NCI-H748 treated with DMSO at 0.1 percent for 48 hours (cell line): ENCODE measurements at places on chromosomes 5 and 9.

GRCh38 chr9:89536600-89536999, 38.7 kb upstream of the SEMA4D start:
- no peak for DNase-seq

DNA sequence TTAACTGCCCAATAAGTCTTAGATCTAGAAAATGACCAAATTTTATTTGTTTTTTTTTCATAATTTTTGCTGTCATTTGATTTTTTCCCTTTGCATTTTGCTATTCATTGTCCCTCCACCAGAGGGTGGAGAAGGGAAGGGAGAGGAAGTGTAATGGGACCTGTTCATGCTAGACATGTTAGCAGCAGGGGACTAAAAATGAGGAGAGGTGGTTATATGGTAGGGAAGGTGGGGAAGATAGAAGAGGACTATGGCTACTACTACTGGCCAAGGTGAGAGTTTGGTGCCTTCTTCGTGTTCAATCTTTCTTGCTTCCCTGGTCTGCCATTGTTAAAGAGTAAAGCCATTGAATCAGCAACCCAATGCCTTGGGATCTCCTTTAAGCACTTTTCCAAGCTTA, 6.4 kb downstream of the GRIA1 start:
- no peak for DNase-seq

DNA sequence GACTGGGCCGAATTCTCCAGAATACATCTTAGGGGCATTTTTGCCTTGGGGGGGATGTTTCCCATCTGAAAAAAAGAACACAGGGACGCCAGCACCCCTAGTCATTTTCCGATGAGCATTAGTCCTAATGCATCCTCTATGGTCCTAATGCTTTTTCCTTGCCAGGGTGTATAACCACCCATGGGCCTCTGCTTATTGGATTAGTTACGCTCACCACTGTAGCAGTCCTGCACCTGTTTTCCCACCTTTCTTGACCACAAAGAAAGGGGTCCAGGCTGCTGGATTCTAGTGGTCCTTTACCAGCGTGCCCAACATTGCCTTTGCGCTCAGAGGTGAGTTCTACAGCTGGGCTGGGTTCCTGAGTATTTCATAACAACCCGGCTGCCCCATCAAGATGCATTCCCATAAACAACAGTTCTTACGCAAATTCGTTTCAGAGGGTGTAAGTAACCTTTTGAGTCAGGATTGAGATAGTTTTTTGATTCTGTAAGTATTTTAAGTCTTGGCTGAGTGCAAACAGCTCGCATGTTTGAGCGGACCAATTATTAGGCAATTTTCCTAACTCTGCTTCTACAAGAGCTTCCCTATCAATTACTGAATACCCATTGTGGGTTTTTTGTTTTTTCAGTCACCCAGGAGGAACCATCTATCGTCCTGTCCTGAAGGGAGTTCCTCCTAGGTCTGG, 135.1 kb downstream of the DROSHA start:
- no peak for DNase-seq

DNA sequence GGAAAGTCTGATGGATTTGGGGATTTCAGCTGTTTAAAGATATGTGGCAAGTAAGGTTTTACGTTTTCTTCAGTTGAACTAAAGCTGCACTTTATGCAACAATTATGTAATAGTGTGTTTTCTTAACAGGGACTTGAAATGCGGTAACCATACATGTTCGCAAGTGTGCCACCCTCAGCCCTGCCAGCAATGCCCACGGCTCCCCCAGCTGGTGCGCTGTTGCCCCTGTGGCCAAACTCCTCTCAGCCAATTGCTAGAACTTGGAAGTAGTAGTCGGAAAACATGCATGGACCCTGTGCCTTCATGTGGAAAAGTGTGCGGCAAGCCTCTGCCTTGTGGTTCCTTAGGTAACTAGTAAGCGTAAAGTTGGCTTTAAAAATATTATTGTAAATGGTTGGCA, 28.5 kb downstream of the NFX1 start:
- DNase-seq = no peak

DNA sequence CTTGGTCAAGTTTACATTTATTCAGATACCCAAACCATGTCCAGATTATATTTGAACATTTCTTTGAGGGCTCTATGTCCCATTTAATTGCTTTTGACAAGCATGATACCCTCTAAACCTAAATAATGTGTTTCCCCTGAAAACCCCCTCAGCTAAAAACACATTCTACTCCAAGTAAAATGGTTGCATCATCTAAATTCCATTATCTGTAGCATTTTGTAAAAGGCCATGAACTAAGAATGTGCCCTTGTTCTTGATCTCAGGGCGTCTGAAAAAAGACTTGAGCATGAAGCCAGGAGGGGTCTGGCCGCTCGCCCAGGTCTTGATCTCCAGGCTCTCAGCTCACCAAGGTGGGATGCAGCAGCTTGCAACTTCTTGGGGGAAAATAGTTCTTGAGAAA, 53.5 kb upstream of the ERCC6L2 start:
- no peak for DNase-seq

GRCh38 chr9:27413511-27414219, 110.4 kb upstream of the IFNK start:
- no peak for DNase-seq

GRCh38 chr5:103211576-103212561, 46.7 kb upstream of the MACIR start:
- DNase-seq = no peak

DNA sequence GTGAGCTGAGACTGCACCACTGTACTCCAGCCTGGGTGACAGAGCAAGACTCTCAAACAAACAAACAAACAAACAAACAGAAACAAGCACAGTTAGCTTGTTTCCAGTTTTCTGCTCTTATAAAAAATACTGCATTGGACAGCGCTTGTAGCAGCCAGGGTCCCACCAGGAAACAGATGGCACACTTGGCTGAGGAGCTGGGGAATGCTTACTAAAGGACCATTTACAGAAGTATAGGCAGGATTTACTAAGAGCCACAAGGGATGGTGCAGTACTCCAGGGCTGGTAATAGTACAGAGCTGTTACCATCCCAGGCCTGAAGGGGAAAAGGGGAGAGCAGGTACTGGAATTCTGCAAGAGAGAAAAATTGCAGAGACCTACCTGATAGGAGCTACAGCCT, 5.2 kb upstream of the ANKS6 start:
- DNase-seq = no peak

DNA sequence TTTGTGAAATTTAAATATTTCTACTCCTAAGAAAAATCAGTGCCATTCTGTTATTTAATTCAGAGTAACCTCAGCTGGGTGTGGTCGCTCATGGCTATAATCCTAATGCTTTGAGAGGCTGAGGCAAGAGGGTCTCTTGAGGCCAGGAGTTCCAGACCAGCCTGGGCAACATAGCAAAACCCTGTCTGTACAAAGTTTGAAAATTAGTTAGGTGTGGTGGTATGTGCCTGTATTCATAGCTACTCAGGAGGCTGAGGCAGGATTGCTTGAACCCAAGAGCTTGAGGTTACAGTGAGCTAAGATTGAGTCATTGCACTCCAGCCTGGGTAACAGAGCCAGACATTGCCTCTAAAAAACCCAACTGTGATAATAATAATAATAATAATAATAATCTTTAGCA, 44.8 kb upstream of the CNTLN start:
- no peak for DNase-seq

DNA sequence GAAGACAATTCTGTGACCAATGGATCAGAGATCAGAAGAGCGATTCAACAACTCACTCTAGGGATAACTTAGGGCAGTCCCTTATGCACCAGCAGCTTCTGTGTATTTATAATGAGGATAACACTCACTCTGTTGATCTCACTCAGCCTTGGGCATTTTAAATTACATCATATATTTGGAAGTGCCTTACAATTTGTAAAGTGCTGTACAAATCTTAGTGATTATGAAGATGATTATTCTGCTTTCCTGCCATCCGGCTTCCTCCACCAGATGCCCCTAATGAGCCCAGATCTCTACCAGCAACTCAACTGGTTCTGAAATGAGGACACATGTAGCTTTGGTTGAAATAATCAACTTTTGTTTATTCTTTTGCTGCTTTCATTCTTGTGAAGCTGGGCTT, 105.3 kb downstream of the PCSK1 start:
- no peak for DNase-seq

DNA sequence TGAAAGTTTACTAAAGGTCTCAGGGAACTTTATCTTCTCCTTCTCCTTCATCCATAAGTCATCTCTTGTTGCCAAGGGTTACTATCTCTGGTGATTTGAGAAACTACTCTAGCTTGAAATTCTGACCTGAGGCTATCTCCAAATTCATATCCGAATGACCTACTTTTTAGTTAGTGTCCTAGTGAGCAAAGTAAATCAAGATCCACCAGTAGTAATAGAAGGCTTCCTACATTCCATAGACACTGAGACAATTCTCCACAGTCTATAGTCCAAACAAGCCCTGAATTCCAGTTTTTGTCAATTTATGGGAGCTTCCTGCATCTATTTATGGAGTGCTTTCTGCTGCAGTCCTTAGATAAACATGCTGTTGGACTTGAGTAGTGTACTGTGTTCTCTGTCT, 5.0 kb downstream of the IL7R start:
- DNase-seq = no peak

DNA sequence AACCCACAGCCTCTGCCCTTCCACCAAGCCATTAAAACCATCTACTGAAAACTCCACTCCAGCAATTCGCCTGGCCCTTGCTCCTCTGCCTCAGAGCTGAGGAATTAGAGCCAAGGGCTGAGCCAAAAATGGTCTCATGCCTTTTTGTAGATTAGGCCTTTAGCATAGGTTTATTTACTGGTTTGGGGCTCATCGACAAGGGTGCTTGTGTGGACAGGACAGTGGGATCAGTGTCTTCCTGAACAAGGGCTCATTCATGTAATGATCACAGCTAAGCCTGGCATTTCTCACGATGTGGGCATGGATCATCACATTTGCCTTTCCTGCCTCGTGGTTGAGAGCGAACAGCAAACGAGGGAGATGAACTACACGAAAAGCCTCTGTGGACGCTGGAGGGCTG, 59.2 kb upstream of the PHF24 start:
- DNase-seq = no peak

DNA sequence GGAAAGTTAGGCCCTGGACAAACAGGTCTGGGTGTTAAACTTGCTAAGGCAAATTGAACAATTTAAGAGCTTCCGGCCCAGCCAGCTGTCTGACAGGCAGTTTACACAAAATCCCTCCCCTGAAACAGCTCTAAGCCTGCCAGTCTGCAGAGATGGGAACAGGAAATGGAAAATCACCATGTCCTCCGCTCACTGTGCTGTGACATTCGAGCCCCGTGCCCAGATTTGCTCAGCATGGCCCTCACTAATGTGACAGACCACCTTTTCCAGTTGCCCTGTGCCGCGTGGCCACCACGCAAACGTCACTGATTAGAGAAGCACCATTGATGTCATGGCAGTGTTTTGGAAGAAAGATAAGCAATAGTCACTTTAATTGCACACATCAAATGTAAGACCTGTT, 41.0 kb downstream of the CCNJL start:
- DNase-seq = peak; percentile 3

- peak; percentile 51 for DNase-seq
Observed at GRCh38 chr9:26723486-26723885, 169.1 kb downstream of the CAAP1 start.

- no peak for DNase-seq
Observed at GRCh38 chr9:113919871-113920270, 43.8 kb downstream of the ZNF618 start.

- no peak for DNase-seq
Observed at GRCh38 chr5:127865273-127865672, 162.1 kb downstream of the CCDC192 start.

DNA sequence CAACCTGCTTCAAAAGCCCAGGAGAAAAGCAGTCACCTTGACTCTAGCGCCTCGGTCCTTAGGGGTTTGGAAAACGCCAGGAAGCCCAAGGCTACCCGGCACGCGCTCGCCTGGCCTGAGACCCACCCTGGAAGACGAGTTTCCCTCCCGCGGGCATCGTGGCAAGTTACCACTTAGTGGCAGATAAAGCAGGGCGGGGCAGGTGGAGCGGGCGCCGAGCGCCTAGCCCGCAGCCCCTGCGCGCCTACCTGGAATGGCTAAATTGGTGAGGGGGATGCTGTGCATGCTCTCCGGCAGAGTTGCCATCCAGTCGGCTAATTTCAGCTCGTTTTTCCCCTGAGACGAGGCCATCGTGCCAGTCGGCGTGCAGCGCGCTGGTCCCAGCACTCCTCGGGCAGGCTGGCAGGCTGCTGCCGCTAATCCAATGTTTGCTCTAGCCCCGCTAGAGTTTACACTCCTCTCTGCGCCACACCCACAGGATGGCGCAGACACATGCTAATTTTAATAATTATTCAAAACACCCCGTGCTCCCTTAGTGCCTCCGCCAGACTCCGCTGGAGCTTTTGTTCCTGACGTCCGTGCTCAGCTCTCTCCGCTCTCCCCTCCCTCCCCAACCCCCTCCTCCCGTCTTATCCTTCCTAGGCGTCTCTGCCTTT, at the start of gene PLCXD3:
Gene PLCXD3, minus strand, starts transcription at position 426 of the 656 bp plus-strand sequence. Its CDS starts 75 bp downstream, at position 351.
- peak; percentile 97 for DNase-seq

DNA sequence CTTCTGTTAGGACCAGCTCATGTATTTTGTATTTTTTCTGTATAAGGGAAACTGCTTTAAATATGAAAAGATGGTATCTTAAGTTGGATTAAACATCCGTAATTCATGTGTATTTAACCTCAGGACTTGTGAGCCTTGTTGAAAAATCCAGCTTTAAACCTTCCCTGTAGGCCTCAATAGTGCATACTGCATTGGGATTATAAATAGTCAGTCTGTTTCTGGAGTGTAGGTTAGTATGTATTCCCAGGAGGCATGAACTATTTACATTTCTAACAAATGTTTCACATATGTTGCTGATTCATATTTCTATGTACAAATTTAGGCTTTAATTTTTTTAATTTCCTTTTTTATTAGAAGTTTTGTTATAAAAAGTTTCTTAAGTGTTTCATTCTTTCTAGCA, 137.9 kb upstream of the GRHPR start:
- no peak for DNase-seq

- DNase-seq = no peak
Observed at GRCh38 chr5:52818360-52818759, 30.6 kb downstream of the ITGA1 start.

DNA sequence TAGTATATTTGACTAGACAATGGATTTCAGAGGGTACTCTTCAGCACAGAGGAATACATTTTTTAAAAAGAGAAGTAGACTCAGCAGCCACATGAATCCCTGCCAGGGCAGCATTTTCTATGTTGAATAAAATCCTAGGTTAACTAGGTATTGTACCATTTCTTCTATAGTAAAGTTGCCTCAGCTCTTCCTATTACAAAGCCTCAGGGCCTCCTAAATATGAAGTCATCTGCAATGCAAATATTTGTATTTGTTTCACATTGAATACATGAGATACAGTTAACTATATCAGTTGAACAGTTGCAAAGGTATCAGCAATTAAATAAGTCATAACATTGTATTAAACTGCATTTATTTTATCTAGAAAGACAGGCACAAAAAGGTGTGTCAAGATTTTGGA, 59.5 kb downstream of the NUDT12 start:
- no peak for DNase-seq

DNA sequence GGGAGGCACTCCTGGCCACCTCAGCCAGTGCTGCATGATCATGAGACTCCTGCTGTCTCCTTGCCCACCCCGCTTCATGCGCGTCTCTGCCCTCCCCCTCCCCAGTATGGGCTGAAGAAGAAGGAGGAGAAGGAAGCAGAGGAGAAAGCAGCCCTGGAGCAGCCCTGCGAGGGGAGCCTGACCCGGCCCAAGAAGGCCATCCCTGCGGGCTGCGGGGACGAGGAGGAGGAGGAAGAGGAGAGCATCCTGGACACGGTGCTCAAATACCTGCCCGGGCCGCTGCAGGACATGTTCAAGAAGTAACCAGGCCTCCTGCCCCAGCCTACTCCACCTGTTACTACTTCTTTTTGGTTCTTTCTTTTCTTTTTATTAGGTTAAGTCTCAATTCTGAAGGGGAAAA, 8.4 kb downstream of the CPLX2 start:
- DNase-seq = no peak

GRCh38 chr9:130040984-130041647, 1.9 kb downstream of the FNBP1 start:
- DNase-seq = no peak
